ENCODE measurements at places on chromosomes 3 and 15.

GRCh38 chr3:182972387-182972786, 8.0 kb downstream of the DCUN1D1 start:
- no peak for DNase-seq

GRCh38 chr3:22414239-22414638, 663.2 kb upstream of the ZNF385D start:
- DNase-seq: no peak

GRCh38 chr3:66956742-66957141, 41.4 kb upstream of the KBTBD8 start:
- DNase-seq: no peak

GRCh38 chr15:63497642-63498467, 6.5 kb upstream of the USP3 start:
- no peak for DNase-seq

- no peak for DNase-seq
Measured at GRCh38 chr3:120625159-120625586, 29.0 kb downstream of the NDUFB4 start.

All from GOT3 (cell line).